ENCODE measurements at places on chromosomes 3 and 15. TPM values are rescaled to one million over a fixed set of nuclear protein-coding genes. Genes with fewer than 3 reads are reported as not detected.

The ATP13A5 gene
- not detected for total RNA-seq

The CCDC32 gene
- 25.7 TPM for total RNA-seq

The CAPN7 gene
- total RNA-seq = 33.5 TPM

The SNTN gene
- not detected for total RNA-seq

The GAP43 gene
- not detected for total RNA-seq

The ALG1L2 gene
- not detected for total RNA-seq

The CRYGS gene
- total RNA-seq = 2.4 TPM

The AAGAB gene
- 86.5 TPM for total RNA-seq

The CPEB1 gene
- not detected for total RNA-seq

The PPP1R14D gene
- total RNA-seq = not detected

The GRK7 gene
- not detected for total RNA-seq

The ZNF662 gene
- total RNA-seq = 1.5 TPM

The SHC4 gene
- 0.17 TPM for total RNA-seq

The PODXL2 gene
- 2.9 TPM for total RNA-seq

The ATP2B2 gene
- not detected for total RNA-seq

The MLH1 gene
- 41.4 TPM for total RNA-seq

The ZKSCAN7 gene
- total RNA-seq = 2.2 TPM

The GPR149 gene
- total RNA-seq = not detected

The SI gene
- not detected for total RNA-seq

The KNG1 gene
- total RNA-seq = not detected

The GP9 gene
- total RNA-seq = not detected

The TTC21A gene
- total RNA-seq = 1.5 TPM

The XIRP1 gene
- not detected for total RNA-seq

The CHDH gene
- 0.23 TPM for total RNA-seq

The TYRO3 gene
- 5.0 TPM for total RNA-seq

The CYP11A1 gene
- not detected for total RNA-seq

The NT5DC2 gene
- total RNA-seq = 81.1 TPM

The IDH2 gene
- total RNA-seq = 127 TPM

The AMT gene
- 0.68 TPM for total RNA-seq

The SYNM gene
- 60.0 TPM for total RNA-seq

The RPL35A gene
- 678 TPM for total RNA-seq

The COL6A6 gene
- total RNA-seq = not detected

The TRIM69 gene
- total RNA-seq = 14.1 TPM

The ST8SIA2 gene
- total RNA-seq = under 0.01 TPM

The CACNA1D gene
- not detected for total RNA-seq

The CISH gene
- 0.51 TPM for total RNA-seq

The GOLGA8S gene
- total RNA-seq = not detected

The CAV3 gene
- not detected for total RNA-seq

The EPHB1 gene
- 2.4 TPM for total RNA-seq

The NFKBIZ gene
- total RNA-seq = 31.8 TPM

The TRIM42 gene
- total RNA-seq = not detected

The DPPA2 gene
- not detected for total RNA-seq

Measured in dermis blood vessel endothelial cell (primary cell).